ENCODE measurements at places on chromosomes 7 and 10.

GRCh38 chr10:108862676-108863350 is 1060.5 kb downstream of the XPNPEP1 start:
- no peak for DNase-seq

DNA sequence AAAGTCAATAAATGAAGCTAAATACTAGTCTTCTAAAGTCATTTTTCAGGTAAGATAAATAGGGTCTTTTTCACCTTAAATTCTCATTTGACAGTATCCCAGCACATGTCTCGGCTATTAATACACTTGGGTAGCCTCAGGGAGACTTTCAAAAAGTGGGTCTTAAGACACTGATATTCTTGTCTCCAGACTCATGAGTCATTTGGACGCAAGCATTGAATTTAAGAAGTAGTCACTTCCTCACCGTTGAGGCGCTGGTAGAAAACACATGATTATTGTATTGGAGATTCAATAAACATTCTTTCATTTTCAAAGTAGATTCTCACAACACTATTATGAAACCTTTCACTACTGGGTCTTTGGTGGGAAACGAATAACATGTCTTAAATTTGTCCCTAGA is 108.9 kb upstream of the SP8 start:
- no peak for DNase-seq

DNA sequence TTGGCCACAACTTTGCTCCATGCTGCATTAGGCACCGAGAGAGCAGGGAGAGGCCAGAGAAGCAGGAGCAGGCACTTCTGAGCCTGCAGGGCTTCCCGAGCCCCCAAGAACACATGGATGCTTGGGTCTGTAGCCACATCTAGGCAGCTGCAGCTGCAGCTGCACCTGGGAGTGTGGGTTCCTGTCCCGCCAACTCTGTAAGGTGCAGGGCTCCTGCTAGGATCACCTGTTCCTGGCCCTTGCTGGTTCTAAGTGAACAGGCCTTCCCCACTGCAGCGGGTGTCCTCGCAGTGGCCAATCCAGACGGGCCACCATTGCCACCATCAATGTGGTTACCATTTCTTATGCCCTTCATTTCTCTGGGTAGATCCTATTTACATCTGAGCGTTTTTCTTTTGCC is 330.3 kb downstream of the AUTS2 start:
- no peak for DNase-seq

- no peak for DNase-seq
These were observed 15.2 kb upstream of the TPST1 start for GRCh38 chr7:66189695-66190503.

GRCh38 chr10:60734226-60734625 is 44.1 kb upstream of the CDK1 start:
- DNase-seq, result no peak

- no peak for DNase-seq
These were observed 692 bp downstream of the CARD11 start for GRCh38 chr7:3042861-3043489.

GRCh38 chr7:99061001-99061776 is 82.7 kb downstream of the SMURF1 start:
- DNase-seq, result peak; percentile 54

- no peak for DNase-seq
These were observed 111.0 kb upstream of the KLF14 start for GRCh38 chr7:130844811-130845580.

DNA sequence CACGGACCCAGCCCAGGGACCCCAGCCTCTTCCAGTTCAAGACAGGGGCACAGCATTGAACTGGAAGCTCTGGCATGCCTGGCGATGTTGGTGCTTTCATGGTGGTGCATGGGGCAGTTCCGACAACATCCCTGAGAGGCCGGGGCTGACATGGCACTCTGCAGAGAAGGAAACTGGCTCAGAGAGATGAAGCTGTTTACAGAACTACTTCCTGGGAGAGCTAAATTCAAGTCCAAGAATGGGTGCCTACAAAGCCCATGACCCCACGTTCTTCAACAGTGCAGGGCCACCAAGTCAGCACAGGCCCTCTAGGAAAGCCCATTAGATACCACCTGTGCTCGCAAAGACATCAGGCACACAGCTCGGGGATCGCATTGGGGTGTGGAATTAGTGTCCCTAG is 470.9 kb upstream of the MGMT start:
- no peak for DNase-seq

GRCh38 chr7:26854876-26855855 is 9.2 kb downstream of the SKAP2 start:
- no peak for DNase-seq

Measured in cerebellar cortex (tissue), 1 donor.